Dorsolateral prefrontal cortex (tissue), 122 donors: ENCODE measurements at places on chromosomes 12 and 14. TPM values are rescaled to one million over a fixed set of nuclear protein-coding genes. Genes with fewer than 3 reads are reported as not detected.
A peak's percentile ranks its signal among the peaks of the same experiment; 100 is the strongest.

DNA sequence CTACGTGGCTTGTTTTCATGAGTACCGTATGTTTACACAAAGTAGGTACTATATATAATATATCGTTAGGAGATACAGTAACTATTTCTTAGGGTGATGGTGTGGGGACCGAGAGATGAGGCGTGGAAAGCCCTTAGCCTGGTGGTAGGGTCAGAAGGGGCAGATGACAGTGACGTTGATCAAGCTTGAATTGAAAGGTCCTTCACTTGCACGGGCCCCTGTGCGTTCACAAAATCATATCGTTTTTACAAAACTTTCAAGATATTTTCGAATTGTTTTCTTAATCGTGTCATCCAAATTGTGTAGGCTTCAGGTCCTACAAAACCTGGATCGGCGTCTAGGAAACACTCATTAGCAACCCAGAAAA lies 881 bp upstream of the SOS2 start:
- no peak for DNase-seq

DNA sequence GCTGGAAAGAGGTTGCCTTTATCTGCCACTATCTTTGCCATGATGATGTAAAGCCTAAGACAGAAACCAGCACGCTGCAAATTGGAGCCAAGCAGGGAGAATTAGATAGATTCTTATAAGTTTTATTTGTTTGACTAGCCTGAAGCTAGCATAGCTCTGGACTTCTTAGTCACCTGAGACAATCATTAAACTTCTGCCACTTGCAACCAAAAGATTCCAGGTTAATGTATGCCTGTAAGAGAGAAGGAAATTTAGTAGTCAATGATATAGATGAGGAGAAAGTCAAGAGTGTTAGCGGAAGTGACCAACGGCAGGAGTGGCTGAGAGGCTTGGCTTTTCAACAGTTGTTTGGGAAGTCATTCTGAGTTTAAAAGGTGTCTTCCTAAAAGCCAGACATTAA lies 1106.6 kb downstream of the VRK1 start:
- no peak for DNase-seq

DNA sequence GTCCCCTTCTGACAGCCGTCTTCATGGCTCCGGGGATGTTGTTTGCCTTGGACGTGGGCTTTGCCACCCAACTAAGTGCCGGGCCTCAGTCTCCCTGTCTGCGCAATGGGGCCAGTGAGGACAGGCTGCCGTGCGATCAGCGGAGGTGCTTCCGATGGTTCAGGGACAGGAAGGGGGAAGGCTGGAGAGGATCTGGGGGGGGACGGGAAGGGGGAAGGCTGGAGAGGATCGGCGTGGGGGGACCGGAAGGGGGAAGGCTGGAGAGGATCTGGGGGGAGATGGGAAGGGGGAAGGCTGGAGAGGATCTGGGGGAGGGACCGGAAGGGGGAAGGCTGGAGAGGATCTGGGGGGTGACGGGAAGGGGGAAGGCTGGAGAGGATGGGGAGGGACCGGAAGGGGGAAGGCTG lies 3.4 kb downstream of the MMP17 start:
- no peak for DNase-seq

- DNase-seq, result no peak
These were observed 285.8 kb upstream of the GRIP1 start for GRCh38 chr12:66964629-66965028.

- no peak for DNase-seq
These were observed 32.0 kb upstream of the SSTR1 start for GRCh38 chr14:38175658-38176057.

DNA sequence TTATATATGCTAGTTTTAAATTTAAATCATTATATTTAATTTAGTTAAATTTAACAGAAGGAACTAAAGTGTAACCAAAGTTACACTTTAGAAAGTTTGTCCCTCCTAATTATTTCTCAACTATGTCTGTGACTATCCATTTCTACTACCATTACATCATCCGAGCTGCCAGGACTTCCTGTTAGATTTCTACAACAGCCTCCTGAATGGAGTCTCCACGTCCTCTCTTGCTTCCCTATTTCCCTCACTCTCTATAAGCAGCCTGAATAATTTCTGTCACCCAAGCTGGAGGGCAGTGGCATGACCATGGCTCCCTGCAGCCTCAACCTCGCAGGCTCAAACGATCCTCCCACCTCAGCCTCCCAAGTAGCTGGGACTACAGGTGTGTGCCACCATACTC lies 84.1 kb downstream of the TTC7B start:
- DNase-seq, result no peak

- no peak for DNase-seq
These were observed 51.0 kb upstream of the TBX3 start for GRCh38 chr12:114735011-114735410.

DNA sequence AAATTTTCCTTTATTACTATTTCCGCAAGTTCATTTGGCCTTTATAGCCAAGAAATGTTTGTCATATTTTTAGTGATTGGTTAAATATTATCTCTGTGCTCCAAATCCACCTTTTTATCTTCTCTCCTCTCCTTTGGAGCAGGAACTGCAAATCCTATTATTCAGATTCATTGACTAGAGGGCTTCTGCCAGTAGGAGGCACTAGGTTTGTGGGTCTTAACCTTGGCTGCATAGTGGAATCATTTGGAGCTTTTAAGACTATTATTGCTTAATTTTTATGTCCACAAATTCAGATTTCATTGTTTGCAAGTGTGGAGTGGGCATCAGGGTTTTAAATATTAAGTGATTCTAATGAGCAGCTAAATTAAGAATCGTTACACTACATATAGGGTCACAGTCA lies 75.3 kb upstream of the SYT10 start:
- DNase-seq, result no peak

- DNase-seq, result no peak
These were observed 16.6 kb upstream of the PLEK2 start for GRCh38 chr14:67428501-67429031.

- no peak for DNase-seq
These were observed 29.0 kb upstream of the MAX start for GRCh38 chr14:65131301-65131701.

DNA sequence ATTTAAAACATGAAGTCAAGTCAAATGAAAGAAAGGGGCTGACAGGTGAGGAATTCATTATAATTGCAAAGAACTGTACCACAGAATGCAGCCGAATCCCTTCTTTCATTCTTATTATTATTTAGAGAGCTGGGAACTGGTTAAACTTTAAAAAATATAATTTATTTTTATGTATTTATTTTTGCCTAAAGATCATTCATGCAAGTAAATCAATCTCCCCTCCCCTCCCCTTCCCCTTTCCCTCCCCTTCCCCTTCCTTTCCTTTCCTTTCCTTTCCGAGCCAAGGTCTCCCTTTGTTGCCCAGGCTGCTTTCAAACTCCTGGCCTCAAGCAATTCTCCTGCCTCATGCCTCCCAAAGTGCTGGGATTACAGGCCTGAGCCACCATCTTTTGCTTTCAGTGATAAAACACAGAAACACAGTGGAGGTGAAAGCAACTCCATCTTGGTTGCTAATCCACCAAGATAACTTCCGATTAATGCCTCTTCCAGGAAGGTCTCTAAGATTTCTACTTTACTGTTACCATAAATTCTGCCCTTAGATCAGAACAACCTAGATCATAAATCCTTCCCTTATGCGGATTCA lies 6.0 kb upstream of the UBC start:
- DNase-seq, result no peak

GRCh38 chr12:89960607-89961394 lies 252.2 kb upstream of the ATP2B1 start:
- no peak for DNase-seq

DNA sequence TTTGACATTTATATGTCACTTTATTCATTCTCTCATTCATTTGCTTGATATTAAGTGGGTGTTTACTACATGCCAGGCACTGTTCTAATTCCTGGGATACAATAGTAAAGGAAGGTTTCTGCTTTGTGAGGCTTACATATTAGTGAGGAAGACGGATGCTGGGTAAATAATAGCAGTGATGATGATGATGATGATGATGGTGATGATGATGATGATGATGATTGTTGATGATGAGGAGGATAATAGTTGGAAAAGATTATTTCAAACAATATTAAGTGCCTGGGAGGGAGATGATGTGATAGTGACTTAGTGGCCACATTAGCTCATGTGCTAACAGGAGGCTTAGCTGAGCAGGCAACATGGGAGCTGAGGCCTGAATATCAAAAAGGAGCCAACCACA lies 19.3 kb upstream of the TMEM233 start:
- no peak for DNase-seq

GRCh38 chr12:69161829-69162228 lies 77.5 kb upstream of the CPSF6 start:
- DNase-seq, result no peak

DNA sequence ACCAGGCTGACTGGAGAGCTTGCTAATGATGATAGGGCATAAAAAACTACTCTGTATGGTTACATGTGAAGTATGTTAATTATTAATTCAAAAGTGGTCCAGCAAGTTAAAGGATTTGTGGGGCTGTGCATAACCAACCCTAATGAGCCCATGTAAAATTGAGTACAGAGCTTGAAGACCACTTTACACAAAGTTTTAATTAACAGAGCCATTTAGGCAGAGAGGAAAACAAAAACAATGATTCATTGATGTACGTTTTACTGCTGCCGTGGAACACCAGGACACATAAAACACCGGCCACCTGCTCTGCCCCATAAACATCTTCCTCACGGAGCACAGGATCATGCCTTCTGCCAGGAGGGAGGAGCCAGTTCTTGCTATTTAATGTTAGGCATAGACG lies 83.5 kb downstream of the RIMBP2 start:
- no peak for DNase-seq

DNA sequence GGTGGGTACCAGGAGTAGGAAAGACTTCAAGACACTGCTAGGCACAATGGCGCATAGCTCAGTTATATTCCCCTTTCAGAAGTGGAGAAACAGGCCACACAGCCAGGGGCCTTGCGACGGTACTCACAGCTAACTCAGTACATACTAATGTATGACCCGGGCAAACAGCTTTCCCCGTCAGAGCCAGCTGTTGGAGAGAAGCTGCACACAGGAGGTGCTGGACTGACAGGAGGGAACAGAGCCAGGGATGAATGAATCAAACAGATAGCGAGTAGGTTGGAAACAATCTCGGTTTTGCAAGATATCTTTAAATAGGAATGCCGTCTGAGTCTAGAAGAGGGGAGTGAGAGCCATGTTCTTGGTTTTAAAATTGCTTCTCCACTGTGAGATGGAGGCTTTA lies 45.5 kb downstream of the PRIMA1 start:
- DNase-seq, result no peak

- DNase-seq, result no peak
These were observed 26.2 kb upstream of the YY1 start for GRCh38 chr14:100212476-100213333.

DNA sequence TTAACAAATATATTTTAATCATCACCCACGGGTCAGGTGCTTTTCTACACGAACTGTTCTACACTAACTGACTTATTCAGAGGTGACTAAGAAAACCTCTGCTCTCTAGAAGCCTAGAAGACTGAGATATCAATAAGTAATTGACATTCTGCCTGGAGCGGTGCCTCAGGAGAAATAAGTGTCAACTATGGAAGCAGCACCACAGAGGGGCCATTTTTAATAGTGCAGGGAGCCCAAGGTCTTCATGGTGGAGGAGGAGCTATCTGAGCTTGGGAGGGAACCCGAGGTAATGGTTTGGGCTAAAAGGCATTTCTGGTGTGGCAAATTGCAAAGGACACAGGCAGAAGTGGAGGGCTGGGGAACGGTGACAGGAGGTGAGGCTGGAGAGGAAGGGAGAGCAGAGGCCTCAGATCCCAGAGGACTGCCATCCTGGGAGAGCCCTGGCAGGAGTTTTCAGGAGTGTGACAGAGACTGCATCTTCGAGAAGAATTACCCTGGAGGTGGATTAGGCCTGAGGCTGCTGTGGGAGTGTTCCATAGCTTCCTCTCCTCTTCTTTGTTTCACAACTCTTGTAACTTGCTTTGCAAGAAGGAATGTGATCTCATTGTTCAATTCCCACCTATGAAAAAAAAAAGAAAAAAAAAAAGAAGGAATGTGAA lies 123.1 kb downstream of the NPAS3 start:
- DNase-seq, result no peak

GRCh38 chr14:97634751-97635150 lies 837.6 kb downstream of the VRK1 start:
- DNase-seq, result no peak

DNA sequence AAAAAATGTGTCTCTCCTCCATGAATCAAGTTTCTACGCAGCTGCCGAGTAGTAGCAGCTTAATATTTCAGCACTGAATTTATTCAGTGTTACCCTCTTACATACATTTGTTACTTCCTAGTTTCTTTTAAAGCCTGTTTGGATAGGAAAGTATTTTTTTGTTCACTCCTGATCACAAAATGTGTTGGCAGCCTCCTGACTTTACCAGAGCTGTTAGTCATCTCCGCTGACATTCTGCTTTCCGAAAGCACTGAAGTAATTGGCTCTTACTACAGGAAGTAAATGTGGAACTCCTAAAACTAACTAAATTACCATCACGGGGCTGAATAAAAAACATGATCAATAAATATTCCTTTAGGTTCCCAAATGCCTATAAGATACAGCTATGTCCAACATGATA lies 225.5 kb downstream of the EPS8 start:
- no peak for DNase-seq

DNA sequence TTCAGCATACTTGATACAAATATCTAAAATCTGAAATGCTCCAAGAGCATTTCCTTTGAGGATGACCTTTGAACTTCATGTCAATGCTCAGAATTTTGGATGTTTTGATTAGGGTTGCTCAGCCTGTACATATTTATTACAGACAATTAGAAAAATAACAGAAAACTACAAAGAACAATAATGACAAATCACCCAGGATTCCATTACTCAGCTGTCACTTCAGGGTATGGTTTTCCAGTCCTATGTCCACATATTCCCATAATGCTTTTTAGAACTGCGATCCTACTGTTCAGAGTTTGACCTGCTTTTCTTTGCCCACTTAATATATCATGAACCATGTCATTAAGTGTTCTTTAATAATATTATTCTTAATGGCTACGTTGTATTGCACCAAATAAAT lies 11.4 kb downstream of the DLGAP5 start:
- no peak for DNase-seq

- no peak for DNase-seq
These were observed 26.8 kb downstream of the AMN1 start for GRCh38 chr12:31702047-31702446.

GRCh38 chr14:80987235-80988032 lies 32.0 kb downstream of the TSHR start:
- peak; percentile 60 for DNase-seq

DNA sequence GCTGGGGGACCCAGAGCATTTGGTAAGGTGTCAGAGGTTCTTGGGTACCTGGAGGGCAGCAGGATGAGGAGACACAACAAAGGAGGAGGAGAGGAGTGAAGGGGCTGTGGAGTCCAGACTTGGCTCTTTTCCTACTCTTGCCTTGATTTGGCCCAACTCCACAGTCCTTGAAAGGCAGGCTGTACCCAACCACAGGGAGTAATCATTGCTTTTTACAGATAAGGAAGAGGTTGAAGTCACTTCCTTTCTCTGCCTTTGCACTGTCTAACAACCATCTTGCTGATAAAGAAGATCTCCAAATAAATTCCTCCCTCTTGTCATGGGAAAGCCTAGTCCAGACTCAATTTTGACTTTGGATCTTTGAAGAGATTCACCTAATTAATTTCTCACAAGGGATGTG lies 226.8 kb upstream of the HMGA2 start:
- no peak for DNase-seq

GRCh38 chr14:58635091-58635830 lies 2.5 kb upstream of the DACT1 start:
- no peak for DNase-seq

RNASE3 gene
- not detected for total RNA-seq

RTN1 gene
- total RNA-seq, result 531 TPM

MYO1H gene
- not detected for total RNA-seq

IL31 gene
- total RNA-seq, result not detected

CLBA1 gene
- 6.9 TPM for total RNA-seq

TMEM121 gene
- total RNA-seq, result 20.2 TPM

CD27 gene
- total RNA-seq, result not detected

HVCN1 gene
- 14.5 TPM for total RNA-seq

DTX1 gene
- total RNA-seq, result 45.8 TPM
